Fibroblast of the conjunctiva (primary cell): ENCODE measurements at places on chromosomes 2 and 18.

- no peak for DNase-seq
These were observed 506.5 kb downstream of the TSN start for GRCh38 chr2:122261911-122262310.

- DNase-seq: no peak
These were observed 28.5 kb upstream of the MCFD2 start for GRCh38 chr2:46943881-46944798.

DNA sequence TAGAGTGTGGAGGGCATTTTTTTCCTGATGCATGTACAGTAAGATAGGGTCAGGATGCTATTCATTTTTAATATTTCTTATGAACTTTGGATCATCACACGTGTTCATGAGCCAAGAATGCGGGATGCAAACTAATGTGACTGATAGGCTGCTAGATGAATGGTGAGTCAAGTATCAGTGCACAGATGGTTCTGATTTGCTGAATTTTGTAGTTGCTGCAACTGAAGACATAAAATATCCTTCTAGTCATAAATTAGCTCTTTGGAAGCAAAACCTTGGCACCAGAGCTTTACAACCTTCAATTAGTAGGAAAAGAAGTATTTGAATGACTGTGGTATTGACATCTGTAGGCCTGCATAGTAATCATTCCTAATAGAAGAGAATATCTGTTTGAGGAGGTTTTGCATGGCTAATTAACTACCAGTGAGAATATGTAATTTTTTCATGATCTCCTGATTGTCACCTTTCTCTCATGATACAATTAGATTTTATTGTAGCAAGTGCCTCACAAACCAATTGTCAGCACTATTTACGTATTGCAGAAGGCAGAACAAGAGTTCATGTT lies 94.0 kb downstream of the VRK2 start:
- DNase-seq: peak; percentile 42

GRCh38 chr18:75421656-75422055 lies 5.8 kb downstream of the SMIM21 start:
- no peak for DNase-seq
